ENCODE measurements at places on chromosomes 16 and 17.
A peak's percentile ranks its signal among the peaks of the same experiment; 100 is the strongest.

- DNase-seq = no peak
Observed at GRCh38 chr17:45227926-45228762, 6.5 kb downstream of the FMNL1 start.

DNA sequence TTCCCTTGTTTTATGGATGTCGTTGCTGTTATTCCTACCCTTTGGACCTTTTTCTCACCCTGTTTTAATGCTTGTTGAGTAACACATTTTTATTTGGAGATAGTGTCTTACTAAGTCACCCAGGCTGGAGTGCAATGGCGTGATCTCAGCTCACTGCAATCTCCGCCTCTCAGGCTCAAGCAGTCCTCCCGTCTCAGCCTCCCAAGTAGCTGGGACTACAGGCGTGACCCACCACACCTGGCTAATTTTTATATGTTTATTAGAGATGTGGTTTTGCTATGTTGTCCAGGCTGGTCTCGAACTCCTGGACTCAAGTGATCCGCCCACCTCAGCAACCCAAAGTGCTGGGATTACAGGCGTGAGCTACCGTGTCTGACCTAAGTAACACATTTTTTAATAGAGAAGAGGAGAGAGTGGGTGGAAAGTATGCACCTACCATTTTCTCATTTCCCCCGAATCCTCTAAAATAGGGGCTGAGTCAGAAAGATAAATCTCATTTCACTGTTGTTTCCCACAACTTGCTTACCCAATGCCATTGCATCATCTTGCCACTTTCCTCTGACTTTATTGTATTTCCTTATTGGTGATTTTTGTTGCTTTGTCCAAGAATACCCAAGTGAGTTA is 7.0 kb downstream of the DHX40 start:
- DNase-seq = no peak

DNA sequence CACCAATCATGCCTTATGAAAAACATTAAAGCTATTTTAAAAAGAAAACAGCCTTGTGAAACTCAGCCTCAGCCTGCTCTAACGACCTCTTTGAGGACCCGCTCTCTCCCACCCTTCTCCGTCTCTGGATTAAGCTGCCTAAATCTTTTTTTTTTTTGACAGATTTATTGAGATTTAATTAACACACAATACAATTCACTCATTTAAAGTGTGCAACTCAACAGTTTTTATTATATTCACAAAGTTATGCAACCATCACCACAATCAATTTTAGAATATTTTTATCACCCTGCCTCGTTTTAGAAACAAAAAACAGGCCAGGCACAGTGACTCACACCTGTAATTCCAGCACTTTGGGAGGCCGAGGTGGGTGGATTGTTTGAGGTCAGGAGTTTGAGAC is 8.4 kb downstream of the CDR2L start:
- no peak for DNase-seq

GRCh38 chr17:50832267-50832863 is 3.0 kb upstream of the WFIKKN2 start:
- DNase-seq = no peak

- no peak for DNase-seq
Observed at GRCh38 chr17:16243385-16243784, 26.4 kb downstream of the PIGL start.

DNA sequence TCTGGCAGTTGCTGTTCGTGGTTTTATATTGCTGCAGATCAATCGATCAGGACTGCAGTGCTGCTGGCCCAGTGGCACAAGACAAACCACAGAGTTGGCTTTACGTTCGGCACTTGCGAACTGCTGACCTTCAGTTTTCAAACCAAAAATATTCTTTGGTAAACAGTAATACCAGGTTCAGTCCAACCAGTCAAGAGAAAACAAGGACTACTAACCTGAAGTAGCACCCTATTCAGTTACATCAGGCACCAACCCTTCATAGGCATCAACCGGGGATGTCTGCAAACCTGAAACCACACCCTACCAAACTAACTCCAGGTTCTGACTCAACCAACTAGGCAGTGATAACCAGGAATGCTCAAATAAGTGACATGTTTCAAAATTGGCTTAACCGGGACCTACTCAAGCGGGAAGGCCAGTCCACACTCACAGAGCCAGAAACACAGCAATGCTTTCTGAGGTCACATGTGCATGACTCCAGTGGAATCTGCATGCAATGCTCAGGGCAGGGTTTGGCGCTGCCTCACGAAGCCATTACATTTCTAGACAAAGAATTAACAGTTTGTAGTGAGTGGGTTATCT is 91.1 kb downstream of the SMG6 start:
- DNase-seq = no peak

DNA sequence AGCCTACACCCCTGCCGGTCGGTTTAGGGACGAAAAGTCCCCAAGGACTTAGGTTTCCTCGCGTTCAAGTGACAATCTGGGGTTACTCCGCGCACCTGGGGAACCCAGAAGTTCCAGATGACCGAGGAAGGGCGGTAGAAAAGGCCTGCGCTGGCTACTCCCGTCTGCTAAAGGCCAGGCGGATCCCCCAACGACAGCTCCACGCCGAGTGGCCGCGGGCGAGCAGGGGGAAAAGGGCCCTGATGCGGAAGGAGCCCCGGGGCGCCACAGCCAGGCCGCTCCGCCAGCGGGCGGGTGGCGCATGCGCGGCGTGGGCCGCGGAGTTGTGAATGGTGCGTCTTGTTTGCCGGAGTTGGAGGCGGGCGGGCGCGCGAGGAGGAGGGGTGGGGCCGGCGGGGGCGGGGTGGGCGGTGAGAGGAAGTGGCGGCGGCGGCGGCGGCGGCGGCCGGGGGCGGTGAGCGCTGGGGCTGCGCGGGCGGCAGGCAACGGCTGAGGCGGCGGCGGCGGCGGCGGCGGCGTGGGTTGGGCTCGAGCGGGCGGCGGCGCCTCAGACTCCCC is at the start of gene CBFB:
Gene CBFB, plus strand, starts transcription at position 454 of the 558 bp plus-strand sequence. CDS start 259 bp downstream, outside the sequence.
- DNase-seq = peak; percentile 87

DNA sequence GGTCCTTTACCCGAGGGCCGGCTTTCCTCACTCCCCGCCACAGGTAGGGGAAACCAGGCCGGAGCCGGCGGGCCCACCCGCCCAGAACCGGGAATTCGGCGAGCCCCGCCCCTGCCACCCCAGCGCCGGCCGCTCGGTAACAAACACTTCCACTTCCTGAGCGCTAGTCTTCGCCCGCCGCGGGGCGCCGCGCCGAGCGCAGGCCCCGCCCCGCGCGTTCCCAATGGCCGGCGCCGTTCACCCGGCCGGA is 224 bp upstream of the NHERF1 start:
- DNase-seq = no peak

DNA sequence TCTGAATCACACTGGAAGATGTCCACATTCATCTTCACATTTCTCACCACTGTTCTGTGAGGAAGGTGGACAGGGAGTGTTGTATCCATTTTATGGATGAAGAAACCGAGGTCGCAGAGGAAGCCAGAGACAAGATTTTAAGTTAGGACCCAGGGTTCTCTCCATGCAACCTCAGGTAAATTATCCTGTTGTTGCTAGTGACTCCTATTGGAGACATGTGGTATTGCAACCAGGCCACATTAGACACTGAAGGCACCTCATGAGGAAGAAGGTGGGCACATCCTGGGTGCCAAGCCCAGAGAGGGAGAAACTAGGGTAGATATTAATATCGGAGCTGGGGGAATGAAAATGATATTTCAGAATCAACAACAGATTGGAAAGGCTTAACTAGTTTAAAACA is 8.5 kb upstream of the WNT9B start:
- DNase-seq = no peak

- DNase-seq = no peak
Observed at GRCh38 chr17:78399693-78400144, 21.3 kb downstream of the PGS1 start.

DNA sequence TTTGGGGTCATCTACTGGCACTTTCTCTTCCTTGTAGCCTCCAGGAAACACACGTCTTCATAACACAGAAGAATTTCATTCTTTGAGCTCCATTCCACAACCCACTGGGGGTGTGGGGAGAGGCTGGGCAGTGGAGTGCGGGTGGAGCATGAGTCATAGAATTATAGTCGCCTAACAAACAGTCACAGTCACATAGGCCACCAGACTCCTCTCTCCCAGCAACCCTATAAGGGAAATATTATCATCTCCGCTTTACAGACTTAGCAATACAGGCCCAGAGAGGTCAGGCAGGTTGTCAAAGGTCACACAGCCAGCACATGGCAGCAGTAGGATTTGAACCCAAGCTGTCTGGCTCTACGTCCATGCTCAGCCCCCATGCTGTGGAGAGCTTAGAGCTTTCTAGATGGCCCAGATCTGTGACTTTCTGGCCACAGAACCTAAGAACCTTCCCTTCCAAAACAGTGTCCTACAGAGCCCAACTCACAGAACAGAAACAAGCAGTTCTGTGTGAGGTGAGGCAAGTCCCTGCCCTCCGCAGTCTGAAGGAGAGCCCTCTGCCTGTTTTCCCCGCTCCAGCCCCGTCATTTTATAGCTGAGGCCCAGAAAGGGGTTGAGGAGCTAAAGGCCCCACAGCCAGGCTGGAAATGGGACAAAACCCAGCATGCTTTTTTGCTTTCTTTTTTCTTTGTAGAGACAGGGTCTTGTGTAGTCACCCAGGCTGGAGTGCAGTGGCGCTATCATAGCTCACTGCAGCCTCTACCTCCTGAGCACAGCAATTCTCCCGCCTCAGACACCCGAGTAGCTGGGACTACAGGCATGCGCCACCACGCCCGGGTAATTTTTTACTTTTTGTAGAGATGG is 10.7 kb upstream of the LITAF start:
- DNase-seq = no peak

DNA sequence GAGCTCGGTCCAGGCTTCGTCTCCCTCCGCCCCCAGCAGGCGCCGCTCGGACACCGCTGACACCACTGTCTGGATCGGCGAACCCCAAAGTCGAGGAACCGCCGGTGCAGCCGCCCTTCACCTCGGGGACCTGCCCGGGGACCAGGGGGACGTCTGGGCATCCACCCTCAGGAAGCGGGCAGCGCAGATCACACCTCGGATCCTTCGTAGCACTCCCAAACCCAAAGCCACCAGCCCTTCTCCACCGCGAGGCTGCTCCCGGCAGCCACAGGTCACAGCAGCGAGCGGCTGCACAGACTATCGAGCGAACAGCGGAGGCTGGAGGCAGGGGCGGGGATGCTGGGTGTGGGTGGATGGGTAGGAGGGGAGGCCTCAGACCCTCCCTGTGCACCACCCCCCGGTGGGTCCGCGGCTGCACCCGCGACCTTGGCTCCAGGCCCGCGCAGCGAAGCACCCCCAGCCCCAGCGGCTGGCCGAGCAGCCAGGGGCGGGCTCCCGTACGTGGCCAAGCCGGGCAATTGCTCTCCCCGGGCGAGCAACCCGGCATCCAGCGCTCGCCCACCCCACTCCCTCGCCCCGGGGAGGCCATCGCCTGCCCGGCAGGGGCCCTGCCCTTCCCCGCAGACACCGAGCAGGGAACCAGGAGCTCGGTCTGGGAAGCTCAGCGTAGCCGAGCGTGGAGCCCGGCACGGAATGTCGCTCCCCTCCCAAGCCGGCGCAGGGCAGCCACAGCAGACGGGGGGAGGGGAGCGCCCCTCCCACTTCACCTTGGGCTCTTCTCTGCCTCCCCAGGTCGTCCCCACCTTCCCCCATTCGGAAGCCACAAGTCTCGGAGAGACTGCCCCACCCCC is 1.0 kb downstream of the SDK2 start:
- DNase-seq = no peak

DNA sequence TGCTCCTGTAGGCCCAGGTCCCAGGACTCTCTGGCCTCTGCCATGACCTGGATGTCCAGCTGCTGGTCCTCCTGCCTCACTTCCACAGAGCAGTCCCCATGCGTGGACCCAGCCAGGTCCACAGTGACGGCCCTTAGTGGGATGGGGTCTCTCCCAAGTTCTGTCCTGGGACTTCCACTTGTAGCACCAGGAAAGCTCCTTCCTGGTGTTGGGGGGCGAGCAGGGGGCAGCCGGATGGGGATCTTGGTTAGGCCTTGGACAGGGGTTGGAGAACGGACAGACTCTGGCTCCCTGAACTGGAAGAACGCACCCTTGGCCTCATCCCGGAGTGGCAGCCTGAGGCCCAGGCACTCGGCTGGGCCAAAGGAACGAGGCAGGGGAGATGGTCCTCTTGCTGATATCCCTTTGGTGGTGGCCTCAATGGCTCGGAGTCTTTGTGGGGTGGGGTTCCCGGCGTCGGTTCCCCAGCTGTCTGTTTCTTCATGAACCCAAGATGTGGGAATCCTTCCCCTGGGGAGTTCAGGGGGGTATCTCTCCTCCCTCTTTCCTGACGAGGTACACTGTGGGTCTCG is 7.2 kb downstream of the GAS2L2 start:
- DNase-seq = no peak

- DNase-seq = no peak
Observed at GRCh38 chr16:85395207-85395912, 217.8 kb upstream of the GSE1 start.

DNA sequence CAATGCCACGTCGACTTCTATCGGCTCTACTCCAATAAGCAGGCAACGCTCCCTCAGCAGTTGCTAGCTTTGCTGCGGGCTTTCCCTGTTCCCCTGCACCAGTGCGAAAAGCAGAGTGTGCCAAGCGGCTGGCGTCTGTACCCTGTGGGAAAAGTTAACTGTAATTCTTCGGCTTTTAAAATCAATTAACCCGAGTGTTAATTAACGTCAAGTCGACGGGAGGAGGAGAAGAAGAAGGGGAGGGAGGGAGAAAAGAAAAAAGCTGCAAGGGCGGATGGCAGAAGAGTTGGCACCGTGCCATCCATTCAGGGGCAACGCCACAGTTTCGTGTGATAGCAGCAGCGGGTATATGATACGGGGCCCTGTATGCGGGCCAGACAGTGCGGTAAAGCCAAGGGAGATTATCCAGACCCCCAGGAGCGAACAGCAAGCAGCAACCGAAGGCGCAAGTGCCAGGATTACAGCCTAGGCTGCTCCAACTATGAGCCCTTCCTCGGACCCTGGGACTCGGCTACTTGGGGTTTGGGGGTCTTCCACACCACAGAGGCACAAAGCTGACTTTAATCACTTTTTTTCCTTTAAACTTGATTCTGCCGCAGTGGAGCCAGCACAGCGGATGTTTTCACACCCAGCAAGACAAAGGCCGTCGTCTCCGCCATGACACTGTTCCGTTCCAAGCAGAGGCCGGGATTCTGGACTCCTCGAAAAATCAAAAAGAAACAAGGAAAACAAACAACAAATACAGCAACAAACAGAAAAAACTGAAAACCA is 253.8 kb upstream of the PMFBP1 start:
- DNase-seq = no peak

- no peak for DNase-seq
Observed at GRCh38 chr17:77566151-77566550, 392.4 kb upstream of the TNRC6C start.

GRCh38 chr16:11306997-11307638 is 26.0 kb upstream of the PRM1 start:
- no peak for DNase-seq

DNA sequence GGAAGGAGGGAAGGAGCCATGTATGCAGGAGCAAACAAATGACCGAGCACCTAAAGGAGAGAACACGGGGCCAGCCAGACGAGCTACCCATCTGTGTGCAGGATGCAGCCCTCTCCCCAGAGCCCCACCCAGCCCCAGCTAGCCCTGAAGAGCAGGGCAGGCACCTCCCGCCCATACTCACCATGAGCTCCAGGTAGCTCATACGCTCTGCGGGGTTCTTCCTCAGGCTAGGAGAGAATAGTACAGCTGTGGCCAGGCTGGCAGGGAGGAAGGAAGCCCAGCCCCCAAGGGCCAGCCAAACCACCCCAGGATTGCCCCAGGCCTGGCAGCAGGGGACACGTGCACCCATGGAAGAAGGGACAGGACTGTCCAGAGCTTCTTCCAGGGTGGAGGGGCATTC is 81.9 kb downstream of the KCNJ18 start:
- no peak for DNase-seq
